ENCODE measurements at places on chromosomes 5 and 9. TPM values are rescaled to one million over a fixed set of nuclear protein-coding genes. Genes with fewer than 3 reads are reported as not detected.
A peak's percentile ranks its signal among the peaks of the same experiment; 100 is the strongest.

DNA sequence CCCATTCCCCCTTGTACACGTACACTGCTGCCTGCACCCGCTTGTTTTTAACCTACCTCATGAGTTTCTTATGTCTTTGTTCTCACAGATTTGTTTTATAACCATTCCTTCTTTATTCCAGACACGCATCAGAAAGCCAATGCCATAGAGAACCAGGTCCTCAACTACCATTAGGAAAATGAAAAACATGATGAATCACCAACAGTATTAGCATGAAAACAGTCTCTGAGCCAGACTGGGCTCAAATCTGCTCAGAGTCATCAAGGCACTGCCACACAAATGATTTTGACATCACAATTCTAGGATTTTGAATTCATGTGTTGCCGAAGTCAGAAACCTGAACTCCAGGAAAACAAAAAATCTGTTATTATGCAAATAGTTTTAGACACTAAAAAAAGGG, 394.1 kb upstream of the GRIA1 start:
- H3K4me1 ChIP-seq: no peaks in the 10 kb centered on the region
- no peak overlapping the region for H3K27ac ChIP-seq
- H3K4me3 ChIP-seq: no peak overlapping the region
- H3K27me3 ChIP-seq: no peaks in the 10 kb centered on the region
- no peaks in the 10 kb centered on the region for H3K36me3 ChIP-seq

- no peaks in the 10 kb centered on the region for H3K4me1 ChIP-seq
- H3K4me3 ChIP-seq: no peak overlapping the region
- H3K27ac ChIP-seq: no peak overlapping the region
- no peaks in the 10 kb centered on the region for H3K36me3 ChIP-seq
These were observed 83.3 kb downstream of the EGFLAM start for GRCh38 chr5:38341641-38342040.

GRCh38 chr9:121282277-121283079, 14.5 kb downstream of the GSN start:
- DNase-seq: peak; percentile 56
- no peak overlapping the region for H3K4me3 ChIP-seq
- peaks cover 81% of the 10 kb centered on the region for H3K4me1 ChIP-seq
- no peaks in the 10 kb centered on the region for H3K27me3 ChIP-seq
- peak overlapping the region; percentile 73 for H3K27ac ChIP-seq

- DNase-seq: no peak
- H3K27me3 ChIP-seq: no peaks in the 10 kb centered on the region
- H3K4me1 ChIP-seq: peaks cover 18% of the 10 kb centered on the region
- peaks cover 48% of the 10 kb centered on the region for H3K36me3 ChIP-seq
These were observed 48.0 kb downstream of the CAMK2A start for GRCh38 chr5:150241298-150242160.

DNA sequence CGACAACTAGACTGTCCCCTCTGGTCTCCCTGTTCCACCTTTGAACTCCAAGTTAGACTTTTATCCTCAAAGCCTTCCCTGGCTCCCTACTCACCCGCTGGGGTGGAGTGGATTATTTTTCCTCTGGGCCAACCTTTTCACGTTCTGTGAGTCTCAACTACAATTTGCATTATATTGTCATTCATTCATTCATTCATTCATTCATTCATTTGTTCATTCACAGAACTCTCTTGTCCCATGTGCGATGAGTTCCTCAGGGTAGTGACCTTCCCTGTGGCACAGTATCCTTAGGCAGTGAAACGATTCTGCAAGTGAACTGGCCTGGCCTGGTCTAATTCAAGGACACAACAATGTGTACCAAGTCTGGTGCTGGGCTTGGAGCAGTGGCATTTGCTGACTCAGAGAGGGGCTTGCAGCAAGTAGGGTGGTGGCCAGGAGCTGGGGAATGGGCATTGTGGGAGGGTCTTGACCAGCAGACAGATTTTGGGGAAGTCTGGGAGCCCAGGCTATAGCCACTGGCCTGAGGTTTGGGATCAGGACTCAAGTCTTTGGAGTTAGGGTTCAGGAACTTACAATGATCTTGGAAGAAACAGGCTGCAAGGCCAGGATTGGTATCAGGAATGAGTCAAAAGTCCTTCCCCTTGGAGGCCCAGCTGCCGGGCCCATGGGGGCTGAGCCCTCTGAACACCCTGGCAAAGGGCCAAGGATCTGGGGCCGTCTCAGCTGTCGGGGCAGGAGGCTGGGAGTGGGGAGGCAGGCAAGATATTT, 37.2 kb upstream of the COL15A1 start:
- H3K4me3 ChIP-seq: no peak overlapping the region
- H3K4me1 ChIP-seq: peaks cover 13% of the 10 kb centered on the region
- H3K27ac ChIP-seq: no peak overlapping the region
- no peaks in the 10 kb centered on the region for H3K36me3 ChIP-seq
- no peak for DNase-seq

GRCh38 chr5:177509381-177509951, at the start of gene DOK3:
Gene DOK3 (minus strand): TSS chr5:177509826. CDS start chr5:177509540, 286 bp downstream.
- no peak for DNase-seq
- H3K36me3 ChIP-seq: peaks cover 82% of the 10 kb centered on the region
- H3K27me3 ChIP-seq: no peaks in the 10 kb centered on the region
- no peak within 1 kb of the TSS for H3K27ac ChIP-seq

DNA sequence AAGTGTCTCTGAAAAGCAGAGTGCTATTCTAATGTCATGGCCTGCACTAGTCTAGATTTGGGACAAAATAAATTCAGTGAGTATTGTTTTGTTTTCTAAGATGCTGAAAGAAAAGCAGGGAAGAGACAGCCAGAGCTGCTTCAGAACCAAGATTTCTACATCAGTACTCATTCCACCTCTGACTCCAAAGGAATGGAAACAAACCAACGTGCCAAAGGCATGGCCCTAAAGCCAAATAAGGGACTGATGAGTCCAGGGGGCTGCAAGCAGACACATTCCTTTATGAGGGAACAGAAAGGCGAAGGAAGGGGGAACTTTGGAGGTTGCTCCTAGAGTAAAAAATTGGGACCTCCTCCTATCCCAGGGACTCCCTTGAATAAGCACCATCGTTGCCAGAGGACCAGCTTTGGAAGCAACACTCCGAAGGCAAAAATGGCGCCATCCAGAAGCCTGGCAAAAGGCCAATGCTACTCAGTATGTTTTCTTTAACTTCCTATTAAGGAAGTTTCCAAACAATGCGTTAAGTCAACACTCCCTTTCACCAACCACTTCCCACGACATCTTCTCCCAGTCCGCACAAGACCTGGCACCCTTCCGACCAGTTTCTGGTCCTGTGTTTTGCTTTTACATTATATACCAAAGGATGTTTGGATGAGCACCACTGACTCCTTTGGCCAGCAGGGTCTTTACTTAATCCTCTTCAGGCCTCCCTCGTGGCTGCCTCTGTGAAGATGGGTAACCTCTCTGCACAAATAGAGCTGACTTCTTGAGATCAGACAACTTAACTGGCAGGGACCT, 31.6 kb downstream of the ADAM19 start:
- DNase-seq: no peak
- no peak overlapping the region for H3K4me3 ChIP-seq
- no peaks in the 10 kb centered on the region for H3K36me3 ChIP-seq
- no peak overlapping the region for H3K27ac ChIP-seq

GRCh38 chr9:109117856-109118807, 1.6 kb downstream of the TMEM245 start:
- no peaks in the 10 kb centered on the region for H3K27me3 ChIP-seq
- H3K4me3 ChIP-seq: peak overlapping the region; percentile 79
- H3K27ac ChIP-seq: peak overlapping the region; percentile 68
- H3K4me1 ChIP-seq: peaks cover 24% of the 10 kb centered on the region

GRCh38 chr5:15554542-15554941, 54.6 kb downstream of the FBXL7 start:
- DNase-seq: no peak
- no peaks in the 10 kb centered on the region for H3K27me3 ChIP-seq
- H3K4me3 ChIP-seq: no peak overlapping the region

Gene GLRA1
- 5.1 TPM for total RNA-seq

Gene PCDHB7
- 4.6 TPM for total RNA-seq

Gene GDF9
- 0.83 TPM for total RNA-seq

Gene LRRC26
- total RNA-seq: 0.30 TPM

All from spinal cord (tissue), 10 donors.